Osteoblast (primary cell): ENCODE measurements at places on chromosomes 3 and 15.
A peak's percentile ranks its signal among the peaks of the same experiment; 100 is the strongest.

DNA sequence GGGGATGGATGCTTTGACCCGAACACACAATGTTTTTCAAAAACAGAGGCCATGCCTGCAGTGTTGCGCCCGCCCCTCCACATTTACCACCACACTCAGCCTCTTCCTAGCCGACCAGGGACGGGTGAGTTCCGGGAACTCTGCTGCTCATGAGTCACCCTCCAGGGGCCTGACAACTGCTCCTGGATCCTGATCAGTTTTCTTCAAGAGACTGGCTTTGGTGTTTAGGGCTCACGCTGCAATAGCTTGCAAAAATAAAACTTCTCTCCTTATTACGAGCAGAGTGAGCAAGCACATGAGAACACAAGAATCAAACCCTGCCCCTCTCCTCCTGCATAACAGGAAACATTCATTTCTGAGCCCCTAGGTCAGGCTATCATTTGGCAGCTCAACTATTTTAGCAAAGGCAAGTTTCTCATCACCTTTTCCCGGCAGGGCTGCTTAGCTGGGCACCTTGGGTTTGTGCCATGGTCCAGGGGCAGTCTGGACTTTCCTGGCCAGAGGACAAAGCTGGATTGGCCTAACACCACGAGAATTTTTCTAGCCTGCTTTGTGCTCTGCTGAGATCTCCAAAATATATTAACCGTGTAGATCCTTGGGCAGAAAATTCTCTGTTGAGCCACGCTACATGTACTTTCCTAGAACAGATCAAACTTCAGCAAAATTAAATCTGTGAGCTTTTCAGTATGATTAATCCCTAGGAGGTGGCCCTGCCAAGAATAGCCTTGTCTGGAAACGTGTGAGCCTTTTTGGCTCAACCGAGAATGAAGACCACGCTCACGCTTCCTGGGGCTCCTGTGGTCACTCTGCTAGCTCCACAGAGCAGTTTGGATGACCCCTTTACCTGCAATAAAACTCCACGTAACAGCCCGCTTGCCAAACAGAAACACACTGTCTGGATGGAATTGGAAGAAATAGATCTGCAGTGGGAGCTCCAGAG is 52.7 kb upstream of the SPATA12 start:
- peak; percentile 96 for DNase-seq

- peak; percentile 82 for DNase-seq
Observed at GRCh38 chr3:48411606-48412374, 18.1 kb downstream of the PLXNB1 start.

DNA sequence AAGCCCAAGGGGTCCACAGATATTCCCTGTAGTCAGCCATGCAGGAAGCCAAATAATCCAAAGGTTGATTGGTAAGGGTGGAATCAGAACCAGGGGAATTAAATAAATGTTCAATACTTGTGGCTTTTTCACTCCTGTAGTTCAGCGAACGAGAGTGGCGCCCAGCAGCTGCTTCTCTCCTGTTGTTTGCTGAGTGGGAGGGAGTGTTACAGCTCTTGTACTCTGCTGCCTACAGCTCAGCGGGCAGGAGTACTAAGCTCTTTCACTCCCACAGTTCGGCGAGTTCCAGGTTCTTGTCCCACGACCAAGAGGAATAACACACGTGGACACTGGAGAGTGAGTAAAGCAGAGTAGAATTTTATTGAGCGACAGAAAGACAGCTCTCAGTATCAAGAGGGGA is 105.9 kb downstream of the MOBP start:
- no peak for DNase-seq

GRCh38 chr15:77180757-77181156 is 109.8 kb upstream of the TSPAN3 start:
- DNase-seq, result no peak

DNA sequence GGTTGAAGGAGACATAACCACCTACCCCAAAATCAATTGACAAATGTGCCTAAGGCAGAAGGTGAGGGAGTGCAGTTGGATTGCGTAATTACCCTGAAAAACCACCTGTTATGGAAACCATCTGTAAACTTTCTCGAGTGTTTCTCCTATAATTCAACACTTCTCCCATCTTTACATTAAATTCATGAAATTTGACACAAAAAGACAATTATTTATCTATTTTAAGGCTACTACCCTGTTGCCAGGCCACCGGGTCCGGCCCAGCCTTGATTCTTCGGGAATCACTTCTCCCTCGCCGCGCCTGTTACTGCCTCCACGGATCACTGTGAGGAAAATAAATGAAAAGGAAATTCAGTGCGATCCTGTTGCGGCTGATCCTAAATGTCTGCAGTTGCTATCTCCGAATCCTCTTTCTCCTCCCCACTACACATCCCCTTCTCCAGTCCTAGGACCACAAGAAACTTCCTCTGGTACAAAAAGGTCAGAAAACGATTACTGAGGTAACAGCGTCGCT is 646 bp downstream of the IQCB1 start:
- DNase-seq, result peak; percentile 76

DNA sequence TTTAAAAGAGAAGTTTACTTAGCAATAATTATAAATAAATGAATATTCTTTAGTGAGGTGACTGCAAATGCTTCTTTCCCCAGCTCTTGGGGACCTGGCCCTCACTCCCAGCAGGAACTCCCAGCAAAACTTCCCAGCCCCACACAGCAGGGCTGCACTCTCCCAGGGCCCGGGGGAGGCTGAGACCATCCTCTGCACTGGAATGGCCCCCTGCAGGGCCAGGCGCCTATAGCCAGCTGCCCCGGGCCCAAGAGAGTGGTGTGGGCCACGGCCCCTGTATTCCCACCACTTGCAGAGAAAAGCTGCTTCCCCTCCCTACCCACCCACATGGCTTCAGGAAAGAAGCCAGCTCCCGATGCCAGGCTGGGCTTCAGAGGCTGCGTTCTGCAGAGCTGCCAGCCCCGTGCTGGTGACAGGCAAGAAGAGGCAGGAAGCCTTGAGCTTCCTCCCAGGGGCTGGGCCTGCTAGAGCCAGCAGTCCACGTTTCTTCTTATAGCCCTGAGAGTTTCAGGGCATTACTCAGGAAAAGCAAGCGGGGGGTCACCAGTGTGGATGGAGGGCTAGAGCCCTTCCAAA is 20.0 kb downstream of the IDH2 start:
- no peak for DNase-seq

- no peak for DNase-seq
Observed at GRCh38 chr3:16999871-17000270, 115.1 kb downstream of the PLCL2 start.

GRCh38 chr3:61772456-61772855 is 211.1 kb downstream of the PTPRG start:
- peak; percentile 22 for DNase-seq

DNA sequence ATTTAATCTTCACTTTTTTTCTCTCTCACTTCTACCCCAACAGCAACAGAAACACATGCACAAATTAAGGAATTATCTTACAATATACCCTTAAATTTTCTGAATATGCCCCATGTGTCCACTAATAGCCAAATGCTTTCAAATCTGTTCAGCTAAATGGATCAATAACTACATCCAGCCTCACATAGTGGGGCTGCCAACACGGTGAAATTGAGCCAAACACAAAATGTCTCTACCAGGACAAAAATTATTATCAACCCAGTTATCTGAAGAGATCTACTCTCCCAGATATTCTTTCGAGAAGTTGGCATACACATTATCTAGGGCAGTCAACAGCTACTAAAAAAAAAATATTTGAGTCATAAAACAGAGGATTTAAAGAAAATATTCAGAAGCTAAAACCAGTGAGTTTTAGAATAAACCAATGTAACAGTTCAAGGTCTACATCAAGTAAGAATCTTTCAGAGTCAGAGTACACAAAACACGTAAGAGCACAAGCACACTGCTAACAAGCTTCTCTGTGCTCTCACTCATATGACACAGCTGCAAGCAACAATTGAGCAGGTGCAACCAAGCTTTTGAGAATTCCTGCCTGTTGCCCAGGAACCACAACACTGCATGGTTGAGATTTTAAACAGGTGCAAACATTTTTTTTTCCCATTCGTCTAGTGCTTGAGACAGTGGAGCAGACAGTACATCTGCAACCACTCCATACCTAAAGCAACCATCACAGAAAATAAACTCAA is 247.7 kb downstream of the ZBTB20 start:
- no peak for DNase-seq

- peak; percentile 65 for DNase-seq
Observed at GRCh38 chr3:13015286-13016082, 57.7 kb downstream of the IQSEC1 start.

DNA sequence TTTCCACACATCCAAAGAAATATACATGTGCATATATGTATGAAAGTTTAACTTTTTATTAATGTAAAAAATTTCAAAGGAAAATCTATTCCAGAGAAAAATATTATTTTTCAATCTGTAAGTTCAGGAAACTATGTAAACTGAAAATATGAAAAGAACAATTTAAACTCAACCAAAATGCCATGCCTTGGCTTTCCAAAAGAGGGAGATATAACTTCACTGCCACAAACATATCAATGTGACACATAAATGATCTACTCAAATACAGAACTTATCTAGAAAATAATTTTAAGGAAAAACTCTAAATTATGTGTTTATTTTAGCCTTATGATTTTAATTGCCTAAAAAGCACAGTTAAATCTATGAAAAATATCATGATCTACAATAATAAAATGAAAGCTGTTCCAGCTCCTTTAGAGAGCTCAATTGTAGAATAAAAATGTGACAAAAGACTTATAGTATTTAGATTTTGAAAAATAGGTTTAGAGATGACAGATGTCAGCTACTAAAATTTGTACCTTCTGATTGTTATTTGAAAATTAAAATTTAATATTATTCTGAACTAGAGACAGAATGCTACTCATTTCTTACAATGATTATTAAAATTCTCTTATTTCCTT is 94.8 kb downstream of the GBE1 start:
- DNase-seq, result peak; percentile 54

DNA sequence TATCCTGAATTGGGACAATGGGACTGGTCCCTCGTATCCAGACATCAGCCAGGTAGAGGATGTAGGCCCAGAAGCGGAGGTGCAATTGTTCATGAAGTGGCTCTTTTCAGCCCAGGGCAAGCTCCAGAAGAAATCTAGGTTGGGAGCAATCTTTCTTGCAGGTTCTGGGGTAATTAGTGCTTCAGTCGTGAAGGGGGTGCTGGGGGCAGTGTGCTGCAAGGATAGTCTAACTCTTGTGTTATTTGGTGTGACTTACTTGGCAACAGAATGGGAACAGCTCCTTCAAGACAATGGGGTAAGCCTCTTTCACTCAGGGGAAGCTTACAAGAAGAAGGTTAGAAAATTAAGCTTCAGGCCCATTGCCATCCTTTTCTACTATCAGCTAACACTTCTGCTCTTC is 273.0 kb downstream of the DIPK2A start:
- no peak for DNase-seq

GRCh38 chr3:78096488-78097255 is 1056.8 kb downstream of the ROBO2 start:
- DNase-seq, result no peak

DNA sequence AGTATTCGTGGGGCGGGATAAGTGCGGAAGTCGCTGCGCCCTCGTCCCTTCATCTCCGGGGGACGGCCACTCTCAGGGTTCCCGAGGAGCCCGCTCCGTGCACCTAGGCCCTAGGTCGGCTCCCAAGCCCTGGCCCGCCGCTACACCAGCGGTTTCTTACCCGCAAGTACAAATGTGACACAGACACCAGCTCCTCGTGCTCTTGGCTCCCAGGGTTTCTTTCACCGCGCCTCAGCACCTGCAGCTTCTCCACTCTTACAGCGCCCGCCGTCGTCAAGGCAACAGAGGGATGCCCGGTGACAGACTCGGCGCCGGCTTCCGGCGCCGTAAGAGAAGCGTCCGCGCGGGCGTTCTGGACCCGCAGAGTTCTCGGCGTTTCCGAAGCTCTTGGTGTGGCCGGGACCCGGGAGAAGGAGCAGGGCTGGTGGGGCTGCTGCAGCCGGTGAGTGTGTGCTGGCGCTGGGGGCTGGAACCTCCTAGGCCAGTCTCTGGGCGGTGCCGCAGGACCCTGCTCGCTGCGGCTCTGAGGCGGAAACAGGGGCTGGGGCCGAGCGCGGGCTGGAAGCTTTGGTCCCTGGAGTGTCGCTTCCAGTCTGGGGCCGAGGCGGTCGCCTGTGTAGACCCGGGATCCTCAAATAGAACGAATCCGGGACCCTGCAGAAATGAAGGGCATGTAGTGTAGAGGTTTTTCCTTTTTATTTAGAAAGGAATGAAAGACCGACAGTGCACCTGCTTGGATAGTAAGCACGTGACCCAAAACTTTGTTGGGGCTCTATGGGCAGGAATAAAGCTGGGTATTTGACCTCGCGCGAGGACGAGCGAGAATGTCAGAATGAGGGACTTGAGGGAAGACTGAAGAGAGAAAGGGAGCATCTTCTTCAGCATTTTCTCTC is 155.4 kb upstream of the GOLGA6L4 start:
- peak; percentile 32 for DNase-seq

DNA sequence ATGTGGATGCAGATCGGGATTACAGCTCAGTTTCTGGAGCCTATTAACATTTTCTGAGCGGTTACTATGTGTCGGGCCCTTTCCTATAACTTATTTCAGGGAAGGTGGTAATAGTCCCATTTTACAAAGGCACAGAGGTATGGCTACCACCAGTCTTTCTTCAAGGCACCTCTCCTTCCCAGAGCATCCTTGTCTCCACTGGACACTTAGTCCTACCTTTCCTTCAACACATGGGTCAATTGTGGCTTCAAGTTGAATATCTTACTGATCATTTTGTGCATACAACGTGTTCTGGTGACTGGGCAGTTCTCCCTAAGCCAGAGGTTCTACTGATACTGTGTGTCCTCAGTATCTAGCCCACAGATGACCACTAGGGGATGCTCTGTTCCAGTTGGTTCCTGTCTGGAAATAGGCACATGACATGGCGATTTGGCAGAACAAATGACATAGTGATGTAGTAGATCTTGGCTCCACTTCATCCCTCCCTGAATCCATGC is 60.7 kb upstream of the CMTM8 start:
- DNase-seq, result peak; percentile 91

DNA sequence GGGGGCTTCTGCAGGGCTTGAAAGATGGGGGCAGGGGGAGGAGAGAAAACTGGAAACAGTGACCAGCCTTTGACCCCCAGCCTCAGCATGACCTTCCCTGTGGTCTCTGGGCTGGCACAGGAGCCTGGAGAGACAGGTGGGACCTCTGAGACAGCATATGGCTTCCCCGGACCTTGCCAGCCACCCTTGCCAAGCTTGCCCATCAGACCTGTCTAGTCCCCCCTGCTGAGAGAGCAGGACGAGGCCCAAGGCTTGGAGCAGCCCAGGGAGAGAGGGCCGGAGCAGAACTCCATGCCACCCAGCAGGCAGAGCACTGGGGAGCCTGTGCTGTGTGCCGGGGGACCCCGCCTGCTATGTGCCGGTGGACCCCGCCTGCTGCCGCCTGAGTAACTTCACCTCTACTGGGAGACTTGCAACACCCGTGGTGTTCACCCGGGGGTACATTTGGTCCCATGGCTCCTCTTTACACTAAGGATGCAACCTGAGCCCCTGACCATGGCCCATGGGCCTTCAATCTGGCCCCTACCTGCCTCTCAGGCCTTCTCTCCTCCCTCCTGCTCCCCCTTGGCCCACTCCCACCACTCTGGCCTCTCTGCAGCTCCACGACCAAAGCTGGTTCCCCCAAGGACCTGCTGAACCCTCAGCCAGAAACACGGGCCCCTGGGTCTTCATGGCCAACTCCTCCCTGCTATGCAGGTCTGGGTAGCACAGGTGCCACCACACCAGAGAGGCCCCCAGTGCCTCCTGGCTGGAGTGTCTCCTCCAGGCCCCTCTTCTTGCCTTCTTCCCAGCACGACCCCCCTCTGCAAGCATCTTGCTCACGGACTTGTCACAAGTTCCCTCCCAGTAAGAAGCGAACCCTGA is 21.1 kb upstream of the SLC41A3 start:
- no peak for DNase-seq
